ENCODE measurements at places on chromosomes 4 and X. TPM values are rescaled to one million over a fixed set of nuclear protein-coding genes. Genes with fewer than 3 reads are reported as not detected.

GPR82 gene
- total RNA-seq = not detected

CENPVL1 gene
- total RNA-seq = 2.5 TPM

USP9X gene
- total RNA-seq = 256 TPM

ADRA2C gene
- total RNA-seq = 2.2 TPM

PLAC1 gene
- total RNA-seq = not detected

GPC4 gene
- 4.4 TPM for total RNA-seq

FMR1NB gene
- total RNA-seq = not detected

TMSB15A gene
- 163 TPM for total RNA-seq

CLDN22 gene
- not detected for total RNA-seq

NUDT11 gene
- 65.1 TPM for total RNA-seq

TMSB15B gene
- 49.1 TPM for total RNA-seq

MAGEA1 gene
- total RNA-seq = not detected

All from parietal lobe (tissue), 2 donors.